ENCODE measurements at places on chromosomes 12 and 14. TPM values are rescaled to one million over a fixed set of nuclear protein-coding genes. Genes with fewer than 3 reads are reported as not detected.

DNA sequence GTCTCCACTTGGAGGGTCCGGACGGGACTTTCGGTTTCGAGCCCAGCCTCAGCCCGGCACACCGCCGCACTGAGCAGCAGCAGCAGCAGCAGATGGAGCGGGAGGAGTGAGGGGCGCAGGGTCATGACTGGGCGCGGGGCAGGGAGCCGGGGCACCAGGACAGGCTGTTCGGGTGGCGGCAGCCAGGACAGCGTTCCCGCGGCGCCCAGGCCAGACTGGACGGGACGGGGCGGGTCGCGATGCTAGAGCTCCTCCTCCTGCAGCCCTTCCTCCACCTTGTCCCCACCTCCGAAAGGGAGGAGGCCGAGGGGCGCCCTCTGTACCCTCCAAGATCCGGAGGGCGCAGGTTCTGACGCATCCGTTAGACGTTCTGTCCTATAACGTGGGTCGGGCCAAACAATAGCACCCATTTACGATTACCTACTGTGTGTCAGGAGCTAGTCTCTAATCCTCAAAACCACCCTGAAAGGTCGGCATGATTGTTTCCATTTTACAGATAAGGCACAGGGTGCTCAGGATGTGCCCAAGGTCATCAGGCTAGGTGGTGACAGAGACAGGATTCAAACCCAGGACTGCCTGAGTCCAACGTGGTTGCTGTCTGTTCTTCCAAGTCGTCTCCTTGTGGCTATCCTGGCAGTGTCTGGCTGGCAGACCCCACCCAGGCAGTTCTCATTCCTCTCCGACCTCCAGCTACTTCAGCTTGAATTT lies at the start of gene FKBP11:
Gene FKBP11 (minus strand): TSS at position 189 of the 708 bp plus-strand sequence. CDS start 64 bp downstream, at position 125.
- H3K36me3 ChIP-seq: peaks cover 15% of the 10 kb centered on the region
- peak within 1 kb of the TSS; percentile 85 for H3K4me3 ChIP-seq
- no peaks in the 10 kb centered on the region for H3K27me3 ChIP-seq
- peak; percentile 21 for DNase-seq

The CCDC38 gene
- total RNA-seq: not detected

The TMEM253 gene
- not detected for total RNA-seq

The SRRM4 gene
- total RNA-seq: not detected

GRCh38 chr14:54893151-54893760 lies 9.4 kb downstream of the GCH1 start:
- no peaks in the 10 kb centered on the region for H3K27me3 ChIP-seq
- no peak overlapping the region for H3K4me3 ChIP-seq
- no peak for DNase-seq
- H3K4me1 ChIP-seq: no peaks in the 10 kb centered on the region
- H3K36me3 ChIP-seq: no peaks in the 10 kb centered on the region

- no peaks in the 10 kb centered on the region for H3K4me1 ChIP-seq
- H3K27ac ChIP-seq: no peak overlapping the region
- no peak for DNase-seq
- H3K4me3 ChIP-seq: no peak overlapping the region
Observed at GRCh38 chr12:2170376-2170775, 117.6 kb downstream of the CACNA1C start.

DNA sequence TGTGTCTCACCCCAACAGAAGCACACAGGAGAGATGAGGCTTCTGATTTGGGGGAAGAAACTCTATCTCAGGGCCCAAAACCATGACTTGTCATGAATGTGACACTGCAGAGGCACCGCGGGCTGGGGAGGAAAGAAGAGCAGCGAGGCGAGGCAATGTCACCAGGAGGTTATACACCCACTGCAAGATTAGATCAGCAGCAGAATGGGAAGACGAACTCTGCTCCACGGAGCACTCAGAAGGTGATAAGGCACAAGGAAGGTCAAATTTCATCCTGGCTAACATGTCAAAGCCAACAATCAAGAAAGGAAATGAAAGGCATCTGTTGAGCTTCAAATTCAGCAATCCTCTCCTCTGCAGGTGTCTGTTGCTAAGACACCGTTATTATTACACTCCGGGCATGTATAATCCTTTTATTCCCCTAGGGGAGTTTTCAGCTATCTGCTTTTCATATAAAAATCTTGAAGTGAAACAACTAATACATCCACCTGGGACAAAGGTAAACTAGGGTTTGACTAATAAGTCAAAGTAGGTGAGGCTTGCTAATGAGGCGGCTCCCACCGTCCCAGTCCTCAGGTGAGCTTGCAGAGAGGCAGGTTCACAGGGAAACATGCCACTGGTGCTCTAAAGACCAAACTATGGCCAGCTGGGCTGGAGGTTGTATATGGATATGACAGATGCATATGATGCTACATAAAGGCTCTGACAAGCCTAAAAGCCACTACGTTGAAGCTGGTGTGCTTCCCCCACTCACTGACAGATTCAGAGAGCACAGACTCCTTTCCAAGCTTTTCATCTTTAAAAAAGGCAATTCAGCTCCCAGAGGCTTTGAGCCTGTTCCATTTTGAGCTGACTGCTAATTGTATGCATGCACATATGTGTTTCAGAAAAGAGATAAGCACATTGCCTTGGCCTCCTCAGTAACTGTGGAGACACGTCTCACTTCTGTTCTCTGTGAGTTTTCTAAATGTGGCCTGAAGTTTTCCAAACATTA lies 221.2 kb downstream of the NELL2 start:
- H3K4me1 ChIP-seq: no peaks in the 10 kb centered on the region
- H3K4me3 ChIP-seq: no peak overlapping the region
- H3K36me3 ChIP-seq: no peaks in the 10 kb centered on the region
- no peak for DNase-seq
- H3K27ac ChIP-seq: no peak overlapping the region
- no peaks in the 10 kb centered on the region for H3K27me3 ChIP-seq

DNA sequence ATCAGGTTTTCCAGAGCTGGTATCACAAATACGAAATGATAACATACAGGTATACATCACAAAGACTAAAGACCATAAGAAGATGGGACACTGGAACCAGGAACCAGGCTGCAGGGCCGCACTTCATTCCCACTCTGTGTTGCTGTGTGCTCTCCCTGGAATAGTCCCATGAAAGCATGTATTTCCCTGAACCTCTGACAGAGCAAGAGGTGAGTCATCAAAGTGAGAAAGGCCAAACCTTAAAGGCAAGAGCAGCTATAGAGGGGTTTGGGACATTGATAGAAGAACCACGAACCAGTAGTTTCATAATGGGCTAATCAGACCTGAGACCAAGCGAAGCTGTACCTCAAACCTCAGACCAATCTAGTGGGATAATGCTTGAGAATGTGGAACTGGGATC lies 283.0 kb upstream of the PRKD1 start:
- H3K4me3 ChIP-seq: no peak overlapping the region
- H3K4me1 ChIP-seq: no peaks in the 10 kb centered on the region
- no peak for DNase-seq
- no peak overlapping the region for H3K27ac ChIP-seq
- no peaks in the 10 kb centered on the region for H3K36me3 ChIP-seq

Measured in tibial nerve (tissue), 4 donors.